ENCODE measurements at places on chromosomes 3 and 15. TPM values are rescaled to one million over a fixed set of nuclear protein-coding genes. Genes with fewer than 3 reads are reported as not detected.

B3GNT5 gene
- 9.8 TPM for total RNA-seq

SCN11A gene
- total RNA-seq: under 0.01 TPM

FGF7 gene
- total RNA-seq: 264 TPM

IL12A gene
- 4.1 TPM for total RNA-seq

LIPH gene
- total RNA-seq: not detected

B3GALNT1 gene
- total RNA-seq: 24.2 TPM

LEKR1 gene
- 1.3 TPM for total RNA-seq

Data from uterine smooth muscle cell (primary cell).